Effector CD8-positive, alpha-beta T cell (primary cell): ENCODE measurements at places on chromosomes 2 and 18.

- DNase-seq: no peak
Observed at GRCh38 chr2:196076778-196077568, 8.3 kb upstream of the DNAH7 start.

- no peak for DNase-seq
Observed at GRCh38 chr2:143586119-143586518, 456.9 kb downstream of the ARHGAP15 start.

DNA sequence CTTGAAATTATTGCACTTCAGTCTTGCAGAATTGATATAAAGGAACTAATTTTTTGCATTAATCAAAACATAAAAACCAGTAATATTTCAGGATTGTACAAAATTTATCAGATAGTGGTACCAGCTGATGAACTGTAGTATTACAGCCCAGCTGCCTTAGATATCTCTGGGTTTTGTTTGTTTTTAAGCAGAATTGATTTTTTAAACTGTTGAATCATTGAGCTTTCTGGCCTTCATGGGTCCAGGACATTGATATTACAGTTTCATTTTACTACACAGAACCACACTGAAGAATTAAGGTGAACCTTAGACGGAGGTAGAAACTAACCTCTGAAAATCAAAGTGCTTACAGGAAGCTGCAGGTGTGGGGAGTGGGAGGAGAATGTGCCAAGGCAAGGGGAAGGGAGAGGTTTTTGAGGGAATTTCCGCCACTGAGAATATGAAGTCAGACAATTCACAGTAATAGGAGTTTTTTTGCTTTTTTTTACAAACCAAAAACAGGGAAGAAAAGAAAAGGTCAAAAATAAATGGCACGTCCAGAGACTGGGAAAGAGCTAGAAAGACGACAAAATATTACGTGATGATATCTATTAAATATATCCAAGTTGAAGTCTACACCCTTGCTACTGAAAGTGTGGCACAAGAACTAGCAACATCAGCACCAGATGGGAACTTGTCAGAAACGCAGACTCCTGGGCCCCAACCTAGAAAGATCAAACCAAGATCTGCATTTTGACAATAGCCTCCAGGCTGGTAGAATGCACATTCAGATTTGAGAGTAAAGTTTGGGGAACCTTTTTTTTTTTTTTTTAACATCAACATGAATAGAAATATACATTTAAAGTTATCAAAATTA lies 40.8 kb upstream of the SPAG16 start:
- DNase-seq: no peak

DNA sequence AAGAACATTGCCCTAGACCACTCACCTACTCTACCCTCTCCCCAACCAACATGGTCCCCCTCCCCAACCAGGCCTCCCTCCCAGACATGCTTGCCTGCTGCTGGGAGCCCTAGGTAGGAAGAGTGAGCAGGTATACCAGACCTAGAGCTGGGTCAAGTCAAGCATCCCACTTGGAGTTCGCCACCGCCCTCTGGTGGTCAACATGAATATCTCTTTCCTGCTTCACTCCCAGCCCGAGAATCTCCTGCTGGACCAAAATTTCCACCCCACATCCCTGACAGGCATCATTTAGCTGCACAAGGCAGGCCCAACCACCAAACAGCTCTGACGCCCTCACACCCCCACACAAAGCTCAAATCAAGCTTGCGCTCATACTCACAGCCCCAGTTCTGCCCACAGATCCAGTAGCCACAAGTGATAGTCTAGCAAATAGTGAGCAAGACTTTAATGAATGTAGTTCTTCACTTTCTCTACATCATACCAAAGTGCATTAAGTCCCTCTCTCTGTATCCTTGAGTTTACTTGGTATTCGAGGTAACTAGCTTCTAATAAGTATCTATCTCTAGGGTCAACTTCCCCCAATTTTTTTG lies 116.0 kb downstream of the TNS1 start:
- DNase-seq: peak; percentile 26

- no peak for DNase-seq
Observed at GRCh38 chr18:10011751-10012150, 97.9 kb downstream of the VAPA start.

DNA sequence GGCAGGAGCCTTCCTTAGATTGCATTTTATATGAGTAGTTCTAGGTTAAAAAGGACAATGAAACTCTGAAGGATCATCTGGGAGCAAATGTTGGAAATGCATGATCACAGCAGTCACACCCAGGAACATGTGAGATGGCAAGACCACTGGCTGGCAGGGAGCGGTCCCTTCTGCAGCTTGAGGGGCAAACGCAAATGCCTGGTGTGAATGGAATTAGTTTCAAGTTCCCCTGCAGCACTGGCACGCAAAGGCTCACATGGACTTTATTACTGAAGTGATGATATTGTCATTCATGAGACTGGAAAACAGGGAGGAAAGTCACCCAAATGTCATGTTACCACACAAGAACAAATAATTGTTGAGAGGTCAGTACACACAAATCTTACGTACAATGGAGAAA lies 223.3 kb downstream of the FBXO15 start:
- no peak for DNase-seq

- DNase-seq: no peak
Observed at GRCh38 chr2:151408788-151409600, 708 bp upstream of the RIF1 start.

DNA sequence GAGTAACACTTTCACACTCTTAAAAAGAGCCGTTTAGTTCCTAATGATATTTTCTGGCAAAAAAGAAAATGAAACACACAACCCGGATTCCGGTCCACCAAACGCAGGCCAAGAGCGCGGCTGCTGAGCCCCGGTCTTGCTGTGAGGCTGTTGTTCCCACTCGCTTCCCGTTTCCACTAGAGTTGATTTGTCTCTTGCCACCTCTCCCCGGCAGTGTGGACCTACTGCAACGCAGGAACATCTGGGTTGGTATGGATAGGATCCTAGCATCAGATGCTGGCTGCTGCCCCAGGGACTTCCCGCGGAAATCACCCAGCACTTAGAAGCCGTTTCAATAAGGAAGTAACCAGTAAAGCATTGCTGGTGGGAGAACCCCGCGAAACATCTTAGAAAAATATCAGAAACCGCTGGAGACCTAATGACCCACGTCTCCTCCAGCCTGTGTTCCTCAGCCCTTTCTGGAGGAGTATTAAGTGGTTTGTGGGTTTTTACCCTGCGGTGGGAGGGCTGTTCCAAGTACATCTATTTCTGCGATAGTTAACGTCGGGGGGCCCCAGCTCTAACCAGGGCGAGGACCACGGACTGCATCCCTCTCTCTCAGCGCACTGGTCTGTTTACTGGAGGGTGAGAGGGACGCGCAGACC lies 939 bp downstream of the DOCK10 start:
- DNase-seq: peak; percentile 37

GRCh38 chr2:165839610-165840009 lies 45.6 kb upstream of the GALNT3 start:
- DNase-seq: no peak

- no peak for DNase-seq
Observed at GRCh38 chr2:68127358-68128242, 30.1 kb upstream of the PNO1 start.

DNA sequence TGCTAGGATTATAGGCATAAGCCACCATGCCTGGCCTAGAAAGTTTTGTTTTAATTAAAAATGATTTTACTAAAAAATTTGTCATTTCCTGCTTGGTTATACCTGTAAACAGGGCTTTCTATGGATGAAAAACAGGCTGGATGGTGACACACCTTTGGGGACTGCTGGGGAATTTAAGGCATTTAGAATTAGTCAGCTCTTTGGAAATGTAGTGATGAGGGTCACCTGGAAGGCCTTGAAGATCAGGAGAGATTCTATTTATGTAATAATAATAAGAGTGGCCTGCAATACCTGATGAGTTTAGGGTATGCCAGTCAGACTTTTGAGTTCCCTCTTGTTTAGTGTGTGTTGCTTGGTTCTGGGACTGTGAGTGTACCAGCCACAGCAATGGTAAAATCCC lies 51.1 kb downstream of the RALBP1 start:
- no peak for DNase-seq

GRCh38 chr2:105504459-105504858 lies 105.6 kb upstream of the FHL2 start:
- no peak for DNase-seq

DNA sequence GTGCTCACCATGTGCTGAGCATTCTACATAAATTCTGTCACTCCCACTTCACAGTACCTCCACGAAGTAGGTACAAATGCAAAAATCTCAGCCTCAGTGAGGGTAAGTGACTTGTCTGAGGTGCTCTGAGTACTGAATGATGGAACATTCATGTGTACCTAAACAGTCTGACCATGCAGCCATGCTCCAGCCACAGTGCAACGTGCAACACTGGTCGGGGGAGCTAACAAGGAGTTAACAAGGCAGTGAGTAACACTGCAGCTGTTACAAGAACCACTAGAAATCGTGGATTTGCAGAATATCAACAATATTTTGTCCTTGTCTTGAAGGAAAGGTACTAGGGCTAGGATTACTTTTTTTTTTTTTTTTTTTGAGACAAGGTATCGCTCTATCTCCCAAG lies 36.6 kb upstream of the NDUFV2 start:
- no peak for DNase-seq

DNA sequence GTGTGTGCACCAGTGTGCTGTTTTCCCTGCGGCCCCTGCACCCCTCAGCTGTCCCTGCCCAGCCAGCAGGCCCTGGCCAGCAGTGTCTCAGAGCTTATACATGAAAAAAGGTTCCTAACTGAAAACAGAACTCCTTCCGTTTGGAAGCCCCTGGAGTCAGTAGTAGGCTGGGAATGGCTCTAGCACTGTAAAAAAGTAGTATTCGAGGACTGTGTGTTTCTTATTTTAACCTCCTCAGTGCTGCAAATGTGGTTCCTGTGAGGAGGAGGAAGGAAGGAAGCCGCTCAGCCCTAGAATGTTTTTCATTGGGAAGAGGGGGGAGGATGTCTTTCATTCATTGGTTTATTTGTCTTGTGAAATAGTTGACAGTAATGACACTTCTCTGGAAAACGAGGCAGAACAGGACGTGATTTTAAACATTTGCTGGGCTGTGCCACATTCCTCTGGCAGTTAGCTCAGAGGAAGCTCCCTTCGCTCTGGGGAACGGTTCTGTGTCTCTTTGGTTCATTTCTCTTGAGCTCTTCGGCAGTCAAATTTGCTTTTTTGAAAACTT lies 103.5 kb downstream of the SPTBN1 start:
- no peak for DNase-seq

- no peak for DNase-seq
Observed at GRCh38 chr2:186645999-186646398, 47.9 kb upstream of the FAM171B start.

GRCh38 chr2:24515335-24515734 lies 24.3 kb downstream of the NCOA1 start:
- DNase-seq: no peak

DNA sequence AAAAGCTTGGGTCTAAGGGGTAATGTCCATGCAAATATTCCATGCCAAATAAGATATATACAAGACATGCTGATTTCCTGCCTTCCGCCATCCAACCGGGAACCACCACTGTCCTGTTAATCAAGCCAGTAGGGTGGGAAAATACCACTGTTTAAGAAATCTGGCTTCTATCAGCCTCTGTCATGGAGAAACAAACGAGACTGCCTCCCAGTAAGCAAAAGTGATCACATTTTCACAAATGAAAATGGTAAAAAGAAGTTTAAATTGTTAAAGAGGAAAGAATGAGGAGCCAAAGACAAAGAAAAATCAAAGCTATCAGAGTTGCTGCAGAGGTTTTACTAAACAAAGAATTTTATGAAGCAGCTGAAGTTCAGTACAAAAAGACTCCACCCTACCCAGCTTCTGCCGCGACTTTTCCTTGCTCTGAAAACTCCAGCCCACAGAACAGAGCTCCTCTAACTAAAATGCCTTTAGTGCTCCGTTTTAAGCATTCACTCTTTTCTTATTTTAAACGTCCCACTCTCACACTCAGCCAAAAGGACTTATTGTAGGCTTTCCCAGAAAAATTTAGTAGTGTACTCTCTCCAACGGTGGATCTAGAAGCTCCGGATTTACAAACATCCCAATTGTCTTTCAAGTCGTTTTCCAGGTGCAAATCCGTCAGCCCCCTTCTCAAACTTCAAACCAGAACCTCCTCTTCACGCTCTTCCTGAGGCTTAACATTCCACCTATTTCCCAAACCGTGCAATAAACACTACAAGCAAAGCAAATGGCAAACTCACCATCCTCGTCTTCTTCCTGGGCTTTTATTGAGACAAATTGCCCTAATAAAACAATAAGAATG lies 613 bp downstream of the COL5A2 start:
- no peak for DNase-seq

DNA sequence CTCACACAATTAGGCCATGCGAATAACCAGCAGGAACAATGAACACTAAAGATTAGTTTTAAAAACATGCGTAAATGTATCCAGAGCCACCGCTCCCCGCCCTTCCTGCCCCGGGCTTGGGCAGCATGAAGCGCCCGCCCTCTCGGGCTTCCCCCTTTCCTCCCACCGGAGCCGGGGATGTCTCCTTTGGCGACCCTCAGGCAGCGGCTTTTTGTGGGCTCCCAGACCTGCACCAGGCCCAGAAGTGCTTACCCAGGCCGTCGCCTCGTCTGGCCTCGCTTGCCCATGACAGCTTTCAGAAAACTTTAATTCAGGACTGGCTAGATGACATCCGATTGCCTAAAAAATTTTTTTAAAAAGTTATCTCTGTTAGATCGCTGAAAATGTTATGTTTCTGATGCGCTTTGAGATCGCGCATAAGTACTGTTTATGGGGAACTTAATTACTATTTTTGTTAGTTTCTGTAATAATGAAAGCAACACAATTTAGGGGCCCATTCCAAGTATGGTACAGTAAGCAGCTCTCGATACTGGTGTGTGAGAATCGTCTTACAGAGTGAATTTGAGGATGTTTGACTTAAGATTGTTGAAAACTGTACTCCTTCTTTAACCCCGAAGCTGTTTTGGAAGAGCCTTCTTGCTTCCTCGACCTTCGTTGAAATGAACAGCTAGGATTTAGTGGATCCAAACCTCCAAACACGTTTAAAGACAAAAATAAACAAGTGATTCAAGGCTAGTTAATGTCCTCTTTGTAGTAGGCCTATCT lies 1.1 kb downstream of the MAP3K20 start:
- DNase-seq: no peak

DNA sequence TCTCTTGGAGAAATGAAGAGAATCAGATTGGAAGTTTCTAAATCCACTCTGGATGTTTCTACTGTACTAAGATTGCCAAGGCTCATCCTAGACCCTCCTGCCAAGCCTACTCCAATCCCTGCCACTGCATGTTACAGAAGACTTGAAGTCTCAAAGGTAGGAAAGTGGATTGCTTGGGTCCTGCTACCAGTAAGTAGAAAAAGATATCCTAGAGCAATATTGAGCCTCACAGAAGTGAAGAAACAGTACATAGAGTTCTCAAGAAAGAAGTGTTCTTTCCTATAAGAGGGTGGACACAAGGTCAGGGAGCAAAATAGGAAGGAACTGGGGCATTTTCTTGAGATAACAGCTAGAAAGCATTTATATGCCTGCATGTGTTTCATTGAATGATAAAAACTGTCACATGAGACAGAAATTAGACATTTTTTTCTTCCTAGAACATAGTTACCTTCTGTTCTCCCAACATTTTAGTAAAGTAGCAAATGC lies 232.9 kb downstream of the RBM43 start:
- DNase-seq: no peak
